NCI-H1092 (cell line): ENCODE measurements at places on chromosomes 5 and 9.

GRCh38 chr5:90170261-90170660 lies 239.3 kb downstream of the CETN3 start:
- DNase-seq = no peak

DNA sequence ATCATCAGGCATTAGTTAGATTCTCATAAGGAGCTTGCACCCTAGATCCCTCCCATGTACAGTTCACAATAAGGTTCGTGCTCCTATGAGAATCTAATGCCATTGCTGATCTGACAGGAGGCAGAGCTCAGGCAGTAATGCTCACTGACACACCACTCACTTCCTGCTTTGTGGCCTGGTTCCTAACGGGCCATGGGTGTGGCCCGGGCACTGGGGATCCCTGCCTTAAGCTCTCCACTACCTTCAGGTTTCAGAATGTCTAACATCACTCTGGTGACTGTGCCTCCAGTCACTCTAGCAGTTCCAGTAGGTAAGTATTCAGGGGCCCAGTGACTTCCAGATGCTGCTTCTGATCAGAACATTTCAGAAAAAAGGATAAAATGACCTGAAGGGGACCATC lies 152.4 kb downstream of the LRRC70 start:
- DNase-seq = no peak

GRCh38 chr9:37338218-37338617 lies 84.3 kb upstream of the GRHPR start:
- DNase-seq = no peak

GRCh38 chr9:69603656-69604055 lies 68.5 kb downstream of the APBA1 start:
- no peak for DNase-seq

DNA sequence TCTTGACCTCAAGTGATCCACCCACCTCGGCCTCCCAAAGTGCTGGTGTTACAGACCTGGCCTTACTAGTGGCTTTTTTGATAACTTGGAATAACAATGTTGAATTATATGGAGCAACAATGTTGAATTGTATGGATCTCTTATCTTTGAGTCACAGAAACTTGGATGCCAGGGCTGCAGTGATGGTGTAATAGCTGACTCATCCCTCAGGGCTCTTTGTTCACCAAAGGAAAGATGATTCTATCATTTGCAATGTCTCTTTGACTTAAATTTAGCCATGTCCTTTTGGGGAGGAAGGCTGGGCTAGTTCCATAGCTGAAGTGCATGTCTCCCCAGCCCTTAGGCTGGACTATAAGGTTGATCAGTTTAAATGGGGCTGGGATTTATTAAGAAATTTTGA lies 172.3 kb downstream of the PDZD2 start:
- no peak for DNase-seq

DNA sequence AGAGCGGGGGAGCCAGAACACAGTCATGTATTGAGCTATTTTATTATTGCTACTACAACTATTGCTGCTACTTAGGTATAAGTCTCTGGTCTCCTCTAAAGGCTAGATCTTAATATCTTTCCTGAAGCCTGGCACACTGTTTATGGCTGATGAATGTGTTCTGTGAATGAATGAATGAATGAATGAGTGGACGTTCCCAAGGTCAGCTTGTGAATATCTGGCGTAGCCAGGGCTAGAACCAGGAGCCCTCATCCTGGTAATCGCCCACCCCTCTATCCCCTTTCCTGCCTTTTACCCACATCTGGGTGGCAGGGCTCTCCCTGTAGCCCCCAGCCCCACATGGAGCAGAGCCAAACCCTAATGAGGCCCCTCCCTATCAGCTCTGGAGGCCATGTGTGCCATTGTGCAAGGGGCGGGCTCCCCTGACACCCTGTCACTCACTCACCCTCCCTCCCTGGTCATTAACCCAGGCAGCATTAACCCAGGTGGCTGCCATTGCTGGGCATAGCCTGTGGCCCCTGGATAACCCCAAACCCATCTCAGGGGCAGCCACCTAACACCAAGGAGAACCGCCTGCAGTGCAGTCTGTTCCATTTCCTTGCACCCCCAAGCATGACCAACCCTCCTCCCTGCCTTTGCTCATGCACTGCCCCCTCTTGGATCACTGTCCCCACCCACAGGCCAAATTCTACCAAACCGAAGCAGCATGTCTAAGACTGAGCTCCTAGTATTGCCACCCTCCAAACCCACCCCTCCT lies 2.0 kb upstream of the AKNA start:
- DNase-seq = no peak

DNA sequence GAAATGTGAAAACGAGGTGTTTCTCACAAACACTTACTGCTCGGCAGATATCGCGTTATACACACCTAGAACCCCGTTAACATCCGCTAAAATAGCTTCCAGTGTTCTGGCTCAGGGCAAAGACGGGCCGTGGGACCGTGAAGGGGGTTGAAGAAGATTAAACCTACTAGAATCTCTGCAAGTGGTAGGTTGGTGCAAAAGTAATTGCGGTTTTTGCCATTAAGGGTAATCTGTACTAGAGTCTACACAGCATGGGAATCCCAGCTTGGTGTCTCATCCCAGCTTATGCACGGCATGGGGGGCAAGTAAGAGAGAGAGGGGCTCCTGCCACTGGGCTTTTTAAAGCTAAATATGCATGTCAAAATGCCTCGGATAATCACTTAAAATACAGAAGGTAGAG lies 43.9 kb downstream of the HRH2 start:
- no peak for DNase-seq

- no peak for DNase-seq
Measured at GRCh38 chr9:2764353-2764752, 47.0 kb downstream of the KCNV2 start.

DNA sequence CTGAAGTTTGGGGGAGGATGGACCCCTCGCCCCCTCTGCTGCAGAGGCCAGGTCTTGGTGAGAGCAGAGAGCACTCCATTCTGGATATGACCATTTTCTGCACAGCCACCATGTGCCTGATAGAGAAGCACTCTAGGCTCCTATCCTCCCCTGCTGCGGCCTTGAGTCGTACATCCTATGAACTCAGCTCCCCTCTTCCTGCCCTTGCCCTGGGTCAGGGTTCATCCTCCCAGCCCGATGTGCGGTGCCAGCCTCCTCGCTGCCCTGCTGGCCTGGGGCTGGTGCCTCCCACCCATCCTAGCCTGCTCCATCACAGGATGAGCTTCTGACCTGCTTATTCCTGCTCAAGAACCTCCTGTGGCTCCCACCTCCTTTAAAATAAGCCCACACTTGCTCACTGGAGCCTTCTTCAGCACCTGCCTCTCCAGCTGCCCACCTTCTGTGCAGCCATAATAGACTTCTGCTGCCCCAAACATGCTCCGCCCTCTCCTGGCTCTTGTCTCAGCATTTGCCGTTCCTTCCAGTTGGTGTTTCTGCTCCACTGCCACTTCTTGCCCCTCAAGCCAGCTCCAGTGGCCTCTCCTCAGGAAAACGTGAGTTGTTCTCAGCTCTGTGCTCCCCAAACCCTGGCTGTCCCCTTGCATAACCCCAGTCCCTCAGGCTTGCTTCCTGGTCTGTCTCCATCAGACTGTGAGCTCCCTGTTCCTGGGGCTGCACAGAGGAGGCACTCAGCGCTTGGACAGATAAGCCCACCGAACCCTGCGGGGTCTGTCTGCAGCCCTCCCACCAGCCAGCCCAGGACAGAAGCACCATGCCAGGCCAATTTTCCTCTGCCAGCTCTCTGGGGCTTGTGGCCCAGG lies 22.3 kb upstream of the TTLL11 start:
- DNase-seq = no peak

DNA sequence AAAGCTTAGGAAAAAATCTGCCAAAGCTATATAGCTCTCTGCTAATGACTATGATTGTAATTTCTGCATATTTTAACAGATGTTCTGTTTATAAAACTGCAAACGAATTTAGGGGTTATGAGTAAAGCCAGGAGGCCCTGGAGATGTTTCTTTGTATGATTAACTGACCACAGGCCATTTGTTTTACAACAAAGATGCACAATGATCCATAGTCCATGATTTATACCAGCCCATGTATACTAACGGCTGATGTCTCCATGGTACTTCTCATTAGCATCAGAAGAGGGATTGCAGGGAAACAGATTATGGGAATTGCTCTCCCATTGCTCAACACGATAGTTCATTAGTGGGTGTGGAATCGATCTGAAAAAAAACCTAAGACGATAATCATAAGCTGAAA lies 78.9 kb downstream of the PPP2R2B start:
- DNase-seq = no peak

DNA sequence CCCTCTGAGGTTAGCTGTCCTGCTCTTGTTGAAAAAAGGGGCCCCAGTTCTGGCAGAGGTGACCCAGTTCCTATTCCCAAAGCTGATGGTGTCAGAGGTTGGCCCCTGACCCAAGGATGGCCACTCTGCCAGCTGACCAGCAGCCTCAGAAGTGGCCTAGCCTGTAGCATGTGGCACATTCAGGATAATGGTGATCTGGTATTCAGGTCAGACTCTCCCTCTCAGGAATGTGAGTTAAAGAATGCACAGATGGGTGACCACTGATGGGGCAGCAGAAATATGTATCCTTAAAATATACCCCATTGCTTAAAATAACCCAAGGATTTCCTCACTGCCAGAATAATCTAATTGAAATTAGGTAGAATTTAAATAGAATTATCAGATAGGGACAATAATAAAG lies 369.2 kb downstream of the SEMA5A start:
- no peak for DNase-seq

GRCh38 chr5:129377504-129377903 lies 82.6 kb upstream of the ADAMTS19 start:
- DNase-seq = no peak

GRCh38 chr5:21238786-21239185 lies 1250.8 kb upstream of the CDH18 start:
- DNase-seq = no peak

DNA sequence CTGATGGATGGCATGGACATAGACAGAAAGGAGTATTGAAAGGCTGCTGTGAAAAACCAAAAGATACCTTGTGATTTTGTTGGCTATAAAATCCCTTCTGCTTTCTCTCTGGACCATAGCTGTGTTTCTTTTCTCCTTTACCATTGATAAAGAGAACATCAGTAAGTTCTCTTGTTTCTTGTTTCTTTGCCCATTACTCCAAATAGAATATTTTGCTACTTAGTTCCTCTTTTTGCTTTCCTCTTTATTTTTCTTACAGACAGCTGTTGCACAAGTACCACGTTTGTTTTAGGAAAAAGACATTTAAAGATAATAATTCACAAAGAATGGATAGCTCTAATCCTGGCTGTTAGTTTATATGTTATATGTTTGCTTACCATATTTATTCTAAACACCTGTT lies 1129.2 kb downstream of the DTWD2 start:
- DNase-seq = no peak

GRCh38 chr5:107990881-107991810 lies 320.4 kb upstream of the EFNA5 start:
- no peak for DNase-seq

- no peak for DNase-seq
Measured at GRCh38 chr9:79955300-79955699, 383.5 kb downstream of the TLE4 start.

DNA sequence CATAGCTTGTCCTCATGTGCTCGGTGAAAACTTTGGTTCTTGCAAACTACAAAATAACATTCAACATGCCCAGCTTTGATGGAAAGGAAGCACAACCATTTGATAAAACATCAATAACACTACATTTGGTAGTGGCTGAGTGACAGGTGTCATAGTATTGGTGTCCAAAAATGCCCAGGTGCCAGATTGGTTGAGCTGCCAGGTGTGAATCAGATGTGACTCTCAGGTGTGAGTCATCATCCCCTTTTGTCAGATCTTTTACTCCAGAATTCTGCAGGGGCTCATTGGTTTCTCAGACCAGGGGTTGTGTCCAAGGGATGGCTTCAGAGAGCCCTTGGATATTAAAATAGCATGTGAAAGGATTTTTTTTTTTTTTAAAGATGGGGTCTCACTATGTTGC lies 22.5 kb upstream of the POMT1 start:
- DNase-seq = no peak

DNA sequence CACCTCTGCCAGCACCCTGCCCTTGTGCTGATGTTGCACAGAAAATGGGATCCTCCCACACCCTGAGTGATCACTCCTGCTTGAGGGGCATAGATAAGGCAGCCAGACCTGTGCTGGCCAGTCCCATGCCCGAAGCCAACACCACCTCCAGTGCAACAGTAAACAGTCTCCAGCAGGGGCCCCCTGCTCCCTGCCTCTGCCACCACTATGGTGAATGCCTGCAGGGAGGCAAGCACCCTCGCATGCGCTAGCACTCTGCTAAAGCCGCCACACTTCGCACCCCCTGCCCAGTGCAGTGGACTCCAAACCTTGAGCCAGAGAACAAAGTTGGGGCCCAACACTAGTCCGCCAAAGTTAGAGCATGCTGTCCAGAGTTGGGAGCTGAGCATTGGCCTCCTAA lies 118.7 kb downstream of the PJA2 start:
- DNase-seq = no peak

DNA sequence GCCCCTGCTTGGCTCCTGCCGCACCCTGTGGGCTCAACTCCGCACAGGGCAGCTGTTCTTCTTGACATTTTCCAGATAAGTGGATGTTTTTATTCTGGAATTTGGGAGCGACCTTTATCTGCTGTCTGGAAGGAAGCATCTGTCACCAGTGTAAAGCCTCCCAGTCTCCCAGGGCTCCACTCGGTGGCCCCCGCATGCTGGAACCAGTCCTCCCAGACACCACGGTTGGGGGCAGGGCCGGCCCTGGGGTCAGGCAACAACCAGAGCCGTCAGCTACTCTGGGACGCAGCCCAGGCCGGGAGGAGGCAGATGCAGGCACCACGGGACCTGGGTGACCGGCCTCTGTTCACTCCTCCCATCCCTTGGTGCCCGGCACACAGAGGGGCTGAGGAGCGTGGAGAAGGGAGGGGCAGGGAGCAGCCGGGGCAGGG lies 92.8 kb upstream of the ADAMTS2 start:
- DNase-seq = no peak

DNA sequence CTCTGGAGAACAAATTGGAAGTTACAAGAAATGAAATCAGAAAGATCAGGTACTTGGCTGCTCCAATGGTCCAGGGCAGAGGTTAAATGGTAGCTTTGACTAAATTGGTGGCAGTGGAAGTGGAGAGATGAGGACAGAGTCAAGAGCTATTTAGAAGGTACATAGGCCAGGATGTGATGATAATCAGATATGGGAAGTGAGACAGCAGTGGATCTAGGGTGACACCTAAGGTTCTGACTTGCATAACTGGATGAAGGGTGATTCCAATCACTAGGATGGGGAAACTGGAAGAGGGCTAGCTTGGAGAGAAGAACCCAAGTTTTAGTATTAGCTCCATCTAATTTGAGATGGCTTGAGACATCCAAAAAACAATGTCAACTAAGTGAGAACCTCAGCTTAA lies 24.0 kb upstream of the NDUFB6 start:
- no peak for DNase-seq
